B cell (primary cell): ENCODE measurements at places on chromosomes 5 and 9. TPM values are rescaled to one million over a fixed set of nuclear protein-coding genes. Genes with fewer than 3 reads are reported as not detected.

TMEM232 gene
- total RNA-seq, result 2.9 and 6.1 TPM in 2 replicates

DNA sequence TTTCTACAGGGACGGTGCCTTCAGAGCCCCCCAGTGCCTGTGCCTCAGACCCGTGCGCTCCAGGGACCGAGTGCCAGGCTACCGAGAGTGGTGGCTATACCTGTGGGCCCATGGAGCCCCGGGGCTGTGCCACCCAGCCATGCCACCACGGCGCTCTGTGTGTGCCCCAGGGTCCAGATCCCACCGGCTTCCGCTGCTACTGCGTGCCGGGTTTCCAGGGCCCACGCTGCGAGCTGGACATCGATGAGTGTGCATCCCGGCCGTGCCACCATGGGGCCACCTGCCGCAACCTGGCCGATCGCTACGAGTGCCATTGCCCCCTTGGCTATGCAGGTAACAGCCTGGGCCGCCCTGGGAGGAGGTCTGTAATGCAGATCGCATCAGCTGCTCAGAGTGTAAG lies 6.9 kb downstream of the CRB2 start:
- DNase-seq, result no peak

DNA sequence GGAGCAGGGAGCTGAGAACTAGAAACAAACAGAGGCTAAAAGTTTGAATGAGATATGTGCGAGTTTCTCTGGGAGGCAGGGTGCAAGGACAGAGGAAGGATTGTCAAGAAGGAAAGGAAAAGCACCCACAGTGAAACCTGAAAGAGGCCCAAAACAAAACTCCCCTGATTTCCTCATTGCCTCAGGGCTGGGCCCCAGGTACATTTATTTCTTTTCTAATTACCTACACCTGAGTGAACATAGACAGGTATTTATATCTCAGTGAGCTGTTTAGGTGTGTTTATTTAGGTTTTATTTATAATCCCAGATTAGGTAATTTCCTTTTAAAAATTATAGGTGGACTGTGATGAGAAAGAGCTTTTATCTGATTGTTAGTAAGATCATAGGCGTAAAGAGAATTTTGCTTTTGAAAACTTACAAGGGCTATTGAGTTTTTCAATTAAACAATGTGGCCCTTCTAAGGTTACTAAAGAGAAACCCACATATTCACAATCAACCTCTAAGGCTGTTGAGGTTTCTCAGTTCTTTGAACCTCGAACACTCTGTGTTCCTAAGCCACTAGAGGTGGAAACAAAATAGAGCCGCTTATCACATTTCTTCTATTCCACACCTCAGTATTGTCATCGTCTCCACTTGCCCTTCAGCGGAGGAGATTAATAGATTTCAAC lies 344.8 kb downstream of the ZNF608 start:
- DNase-seq, result no peak

GRCh38 chr9:7784472-7784871 lies 15.1 kb downstream of the DMAC1 start:
- no peak for DNase-seq

DNA sequence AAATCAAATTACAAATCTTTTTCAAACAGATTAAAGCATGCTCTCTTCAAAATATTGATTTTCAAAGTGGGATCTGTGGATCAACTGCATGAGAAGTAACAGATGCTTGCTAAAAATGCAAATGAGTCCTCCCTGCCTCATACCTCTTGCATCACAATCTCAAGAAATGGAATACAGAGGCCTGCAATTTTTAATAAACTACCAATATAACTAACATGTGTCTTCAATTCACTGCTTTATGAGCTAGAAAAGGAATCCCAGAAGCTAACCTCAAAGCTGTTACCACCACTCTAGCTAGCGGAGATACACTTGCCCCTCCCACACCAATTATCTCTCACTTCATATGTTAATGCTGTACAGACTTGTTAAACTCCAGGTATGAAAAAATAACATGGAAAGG lies 9.6 kb downstream of the OR13C5 start:
- no peak for DNase-seq
